Activated CD4-positive, alpha-beta memory T cell treated with anti-CD3 and anti-CD28 coated beads for 36 hours (primary cell): ENCODE measurements at places on chromosomes 5 and 9. TPM values are rescaled to one million over a fixed set of nuclear protein-coding genes. Genes with fewer than 3 reads are reported as not detected.

The RNF208 gene
- total RNA-seq, result 4.4 TPM

- no peaks in the 10 kb centered on the region for H3K4me1 ChIP-seq
- H3K27me3 ChIP-seq, result peaks cover 12% of the 10 kb centered on the region
Measured at GRCh38 chr5:82766206-82766605, 311.0 kb downstream of the TMEM167A start.

DNA sequence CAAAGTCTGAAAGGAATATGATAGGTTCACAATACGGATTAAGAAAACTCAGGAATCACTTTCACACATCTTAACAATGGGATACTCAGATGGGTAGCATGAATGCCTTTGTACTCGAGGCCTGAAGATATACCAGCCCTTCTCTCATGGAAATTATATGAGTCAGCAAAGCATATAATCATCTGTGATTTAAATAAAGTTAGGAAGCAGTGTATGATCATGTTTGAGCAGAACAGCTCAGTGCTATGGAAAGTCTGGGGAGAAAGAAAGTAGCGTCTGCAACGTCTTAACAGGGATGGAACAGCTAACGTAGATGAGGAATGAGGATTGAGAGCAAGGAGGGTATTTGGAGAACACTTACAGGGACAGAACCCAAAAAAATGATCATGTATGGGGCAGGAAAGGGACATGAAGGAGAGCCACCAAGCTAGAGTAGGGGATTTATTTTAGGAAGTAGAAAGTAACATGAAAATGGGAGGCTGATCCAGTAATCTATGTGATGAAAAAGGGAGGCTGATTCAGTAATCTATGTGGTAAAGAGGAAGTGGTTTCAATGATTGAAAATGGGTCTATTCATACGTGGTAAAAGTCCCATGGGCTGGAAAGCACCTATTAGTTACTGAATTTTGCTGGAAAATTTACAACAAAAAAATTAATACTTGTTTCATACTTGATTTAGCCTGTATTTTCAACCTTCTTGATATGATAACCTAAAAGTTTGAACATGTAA, 85.9 kb downstream of the GNA14 start:
- H3K27ac ChIP-seq, result no peak overlapping the region
- no peak overlapping the region for H3K4me3 ChIP-seq
- peaks cover 6% of the 10 kb centered on the region for H3K4me1 ChIP-seq
- H3K36me3 ChIP-seq, result no peaks in the 10 kb centered on the region
- H3K27me3 ChIP-seq, result peaks cover 2% of the 10 kb centered on the region

DNA sequence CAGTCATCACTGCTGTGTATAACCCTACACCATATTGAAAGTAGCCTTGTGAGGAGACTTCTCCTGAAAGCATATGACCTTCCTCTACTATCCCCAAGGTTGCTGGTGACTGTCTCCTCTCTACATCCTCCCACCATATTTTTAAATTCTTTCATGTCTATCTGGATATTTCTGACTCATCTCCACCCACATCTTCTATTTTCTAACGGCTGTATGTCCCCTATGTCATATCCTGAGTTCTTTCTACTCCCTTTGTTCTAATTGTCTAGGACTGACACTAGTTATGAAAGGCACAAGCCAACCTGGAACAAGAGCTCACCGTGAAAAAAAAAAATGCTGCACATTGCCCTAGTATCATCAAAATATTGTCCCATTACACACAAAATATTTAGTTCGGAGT, 218.3 kb upstream of the ZNF462 start:
- no peak overlapping the region for H3K27ac ChIP-seq
- H3K4me3 ChIP-seq, result no peak overlapping the region
- no peak for DNase-seq

DNA sequence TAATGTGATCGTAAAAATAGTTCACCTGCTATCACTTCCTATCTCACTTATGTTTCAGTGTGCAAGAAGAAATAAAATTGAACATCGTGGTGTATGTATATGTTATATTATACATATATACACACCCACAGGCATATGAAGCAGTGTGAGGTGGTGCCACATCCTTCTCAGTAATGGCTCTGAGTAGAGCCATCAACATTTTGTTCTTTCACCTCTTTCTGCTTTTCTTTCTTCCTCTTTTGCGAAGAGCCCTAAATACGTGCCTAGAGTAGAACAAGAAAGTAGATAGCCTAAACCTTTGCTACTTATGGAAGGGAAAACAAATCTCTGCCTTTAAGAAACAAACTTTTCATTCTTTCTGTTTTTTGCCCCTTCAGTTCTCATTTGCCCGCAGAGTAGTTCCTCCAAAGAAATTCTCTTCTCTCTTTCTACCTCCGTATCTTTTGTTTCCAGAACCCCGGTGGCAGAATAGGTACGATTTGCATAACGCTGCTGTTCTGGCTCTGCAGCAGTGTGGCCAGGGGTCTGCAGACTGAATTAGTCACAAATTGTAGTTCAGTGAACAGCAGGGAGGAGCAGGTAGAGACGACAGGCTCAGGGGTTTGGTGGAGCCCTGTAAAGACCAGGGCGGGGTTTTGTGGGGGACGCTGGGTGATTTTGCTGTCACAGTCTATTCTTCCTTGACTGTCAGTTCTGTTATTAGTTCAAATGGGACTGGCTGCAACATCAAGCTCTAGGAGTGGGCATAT, 40.5 kb upstream of the PJA2 start:
- no peaks in the 10 kb centered on the region for H3K36me3 ChIP-seq
- no peaks in the 10 kb centered on the region for H3K27me3 ChIP-seq
- H3K4me1 ChIP-seq, result peaks cover 2% of the 10 kb centered on the region
- no peak overlapping the region for H3K4me3 ChIP-seq
- no peak for DNase-seq
- no peak overlapping the region for H3K27ac ChIP-seq

- no peak overlapping the region for H3K27ac ChIP-seq
- peaks cover 5% of the 10 kb centered on the region for H3K27me3 ChIP-seq
- DNase-seq, result no peak
- H3K36me3 ChIP-seq, result no peaks in the 10 kb centered on the region
Measured at GRCh38 chr9:126298063-126298801, 28.4 kb upstream of the MVB12B start.

The MIER3 gene
- total RNA-seq, result 17.2 TPM

- H3K36me3 ChIP-seq, result no peaks in the 10 kb centered on the region
- peaks cover 84% of the 10 kb centered on the region for H3K27me3 ChIP-seq
- DNase-seq, result no peak
- H3K4me1 ChIP-seq, result peaks cover 29% of the 10 kb centered on the region
Measured at GRCh38 chr5:138658676-138659075, 83.5 kb upstream of the HSPA9 start.

The INSL4 gene
- not detected for total RNA-seq

DNA sequence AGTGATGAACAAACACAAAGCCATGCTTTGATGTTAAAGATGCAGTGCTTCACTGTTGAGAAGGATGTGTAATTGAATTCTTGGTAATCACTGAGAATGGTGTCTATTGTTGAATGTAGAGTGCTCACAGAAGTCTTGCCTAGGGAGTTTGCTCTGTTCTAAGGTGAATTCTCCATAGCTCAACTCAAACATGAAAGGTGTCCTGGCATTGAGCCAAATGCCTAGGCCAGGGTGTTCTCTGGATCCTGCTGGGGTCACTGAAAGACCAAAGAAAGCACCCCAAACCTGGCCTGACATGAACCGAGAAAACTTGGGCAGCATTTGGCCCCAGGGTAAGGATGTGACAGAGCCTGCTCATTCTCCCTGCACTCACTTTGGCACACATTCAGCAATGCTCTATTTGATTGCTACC, 217.3 kb downstream of the ARL15 start:
- no peaks in the 10 kb centered on the region for H3K4me1 ChIP-seq
- H3K27me3 ChIP-seq, result no peaks in the 10 kb centered on the region
- H3K27ac ChIP-seq, result no peak overlapping the region
- no peak for DNase-seq

GRCh38 chr9:128242124-128242523, 33.7 kb downstream of the GOLGA2 start:
- peaks cover 16% of the 10 kb centered on the region for H3K27me3 ChIP-seq
- no peak overlapping the region for H3K27ac ChIP-seq
- DNase-seq, result no peak
- no peaks in the 10 kb centered on the region for H3K4me1 ChIP-seq
- H3K36me3 ChIP-seq, result no peaks in the 10 kb centered on the region

DNA sequence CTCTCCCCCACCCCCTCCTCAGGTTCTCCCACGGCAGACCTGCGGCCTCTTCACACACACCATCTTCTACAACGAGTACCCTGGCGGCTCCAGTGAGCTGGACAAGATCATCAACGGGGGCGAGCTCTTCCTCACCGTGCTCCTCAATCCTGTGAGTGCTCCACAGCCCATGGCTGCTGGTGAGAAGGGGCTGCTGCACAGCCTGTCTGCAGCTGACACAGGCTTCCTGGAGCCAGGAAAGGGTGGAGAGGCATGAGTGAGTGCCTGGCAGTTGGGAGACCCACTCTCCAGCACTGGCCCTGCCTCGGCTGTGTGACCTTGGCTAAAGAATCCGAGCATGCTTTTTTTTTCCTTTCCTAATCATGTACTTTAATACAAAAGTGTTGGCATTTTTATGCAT, 31.3 kb downstream of the NDST1 start:
- no peak overlapping the region for H3K4me3 ChIP-seq
- no peaks in the 10 kb centered on the region for H3K36me3 ChIP-seq
- H3K4me1 ChIP-seq, result no peaks in the 10 kb centered on the region
- H3K27ac ChIP-seq, result no peak overlapping the region
- no peaks in the 10 kb centered on the region for H3K27me3 ChIP-seq

DNA sequence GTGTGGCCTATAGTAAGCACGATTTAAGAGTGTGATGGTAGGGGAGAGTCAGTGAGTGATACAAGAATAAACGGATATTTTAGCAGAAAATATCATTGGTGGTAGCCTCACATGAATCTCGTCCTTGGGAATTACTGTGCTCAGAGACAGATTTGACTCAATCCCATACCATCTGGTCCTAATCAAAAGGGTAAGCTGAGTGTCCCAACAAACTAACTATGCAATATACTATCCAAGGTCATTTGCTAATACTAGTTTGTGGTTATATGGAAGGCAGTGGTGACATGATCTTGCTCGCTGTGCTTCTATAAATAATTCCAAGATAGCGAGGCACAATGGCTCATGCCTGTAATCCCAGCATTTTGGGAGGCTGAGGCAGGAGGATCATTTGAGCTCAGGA, 103.2 kb downstream of the TRPM6 start:
- H3K4me1 ChIP-seq, result no peaks in the 10 kb centered on the region
- DNase-seq, result no peak
- peaks cover 5% of the 10 kb centered on the region for H3K27me3 ChIP-seq
- H3K4me3 ChIP-seq, result no peak overlapping the region
- no peak overlapping the region for H3K27ac ChIP-seq
- no peaks in the 10 kb centered on the region for H3K36me3 ChIP-seq
